ENCODE measurements at places on chromosomes 3 and 15.

DNA sequence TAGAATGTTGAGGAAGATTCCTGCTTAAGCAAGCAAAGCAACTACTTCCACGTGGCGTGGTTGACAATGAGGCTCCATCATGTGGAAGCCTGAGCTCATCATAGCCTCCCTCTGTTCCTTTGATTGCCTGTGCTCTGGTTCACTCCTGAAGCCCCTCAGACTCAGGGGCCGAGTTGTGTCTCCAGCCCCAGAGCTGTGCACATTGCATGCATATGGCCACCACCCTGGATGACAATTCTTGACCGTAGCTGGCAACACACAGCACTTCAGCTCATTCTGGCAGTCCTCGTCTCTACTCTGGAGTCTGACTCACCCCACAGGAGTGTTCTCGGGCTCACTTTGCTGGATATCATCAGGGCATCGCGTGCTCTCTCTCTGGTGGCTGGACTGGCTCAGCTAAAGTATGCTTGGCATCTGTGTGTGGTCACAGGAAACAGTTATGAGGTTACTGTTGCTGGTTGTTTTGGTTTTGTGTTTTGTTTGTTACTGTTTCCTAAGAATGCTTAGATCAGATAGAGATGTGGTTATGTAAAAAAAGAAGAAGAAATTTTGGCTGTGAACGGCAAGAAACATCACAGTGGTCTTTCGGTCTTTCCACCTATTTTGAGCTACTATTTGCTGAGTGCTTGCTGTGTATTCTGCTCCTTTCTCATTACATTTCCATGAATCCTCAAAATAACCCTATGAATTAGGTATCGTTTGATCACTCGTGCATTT is 41.6 kb upstream of the MRPS22 start:
- DNase-seq: no peak

GRCh38 chr3:5187920-5188418 is 462 bp downstream of the EDEM1 start:
- peak; percentile 29 for DNase-seq

- DNase-seq: no peak
Measured at GRCh38 chr3:145191543-145191942, 969.4 kb downstream of the PLOD2 start.

DNA sequence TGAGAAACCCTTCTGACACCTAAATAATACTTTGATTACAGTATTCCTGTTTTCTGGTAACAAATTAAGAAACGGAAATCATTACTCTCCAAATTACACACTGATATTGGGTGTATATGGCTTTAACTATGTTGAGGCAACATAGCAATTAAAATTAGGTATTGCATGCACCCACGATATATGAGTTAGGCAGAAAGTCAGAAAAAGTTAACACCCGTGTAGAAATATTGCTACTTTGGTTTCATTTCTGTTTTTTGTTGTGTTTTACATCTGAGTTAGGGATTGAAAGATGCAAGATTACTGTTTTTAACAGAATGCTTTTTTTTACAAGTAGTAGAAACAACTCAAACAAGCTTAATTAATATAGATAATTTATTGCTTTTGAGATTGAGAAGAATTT is 327.8 kb downstream of the GBE1 start:
- no peak for DNase-seq

GRCh38 chr3:195868866-195869412 is 39.4 kb downstream of the TNK2 start:
- DNase-seq: no peak
